ENCODE measurements at places on chromosomes 5 and 9. TPM values are rescaled to one million over a fixed set of nuclear protein-coding genes. Genes with fewer than 3 reads are reported as not detected.

DNA sequence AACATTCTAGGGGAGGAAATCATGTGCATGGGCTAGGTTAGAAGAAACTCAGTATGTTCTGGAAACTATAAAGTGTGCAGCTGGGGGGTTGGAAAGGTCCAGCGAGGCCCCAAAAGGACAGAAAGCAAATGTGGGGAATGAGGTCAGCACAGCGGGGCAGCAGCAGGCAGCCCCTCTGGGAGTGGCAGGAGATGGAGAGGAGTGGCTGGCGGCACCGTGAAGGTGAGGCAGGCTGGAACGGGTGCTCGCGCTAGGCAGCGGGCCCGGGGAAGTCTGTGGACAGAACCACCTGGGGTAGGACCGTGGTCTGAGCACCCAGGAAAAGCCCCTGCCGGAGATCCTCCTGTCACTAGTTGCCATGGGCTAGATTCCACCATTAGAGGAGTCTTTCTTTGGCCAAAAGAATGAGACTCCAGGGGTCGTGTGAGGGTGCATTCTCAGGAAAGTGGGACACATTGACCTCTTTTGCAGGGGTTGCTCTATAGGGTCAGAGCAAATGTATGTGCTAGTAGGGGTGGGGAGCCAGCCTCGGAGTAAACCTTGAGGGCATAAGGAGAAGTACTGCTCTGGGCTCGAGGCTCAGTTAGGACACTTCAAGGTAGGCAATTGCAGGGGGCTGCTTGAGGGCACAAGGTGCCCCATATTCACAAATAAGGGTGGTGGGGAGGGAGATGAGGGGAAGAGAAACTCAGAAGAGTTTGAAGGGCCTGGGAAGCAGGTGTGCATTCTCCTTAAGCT lies 61.2 kb downstream of the IL6ST start:
- H3K4me1 ChIP-seq, result no peaks in the 10 kb centered on the region
- no peak overlapping the region for H3K27ac ChIP-seq
- no peak overlapping the region for H3K4me3 ChIP-seq
- peaks cover 5% of the 10 kb centered on the region for H3K36me3 ChIP-seq

DNA sequence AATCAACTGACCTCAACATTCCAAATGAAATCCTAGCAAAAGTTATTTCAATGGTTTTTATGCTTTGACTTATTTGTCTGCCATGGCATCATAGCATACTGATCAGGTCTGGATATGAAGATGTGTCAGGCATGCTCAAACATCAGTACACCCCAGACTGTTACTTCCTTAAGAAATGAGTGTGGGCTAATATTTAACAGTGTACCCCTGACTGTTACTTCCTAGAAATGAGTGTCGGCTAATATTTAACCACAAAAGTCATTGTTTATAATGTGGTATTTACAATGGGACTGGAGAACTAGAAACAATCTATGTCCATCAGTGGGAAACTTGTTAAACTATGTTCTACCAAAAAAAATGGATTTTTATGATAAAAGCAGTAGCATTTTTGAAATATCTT lies 38.1 kb upstream of the HNRNPA0 start:
- H3K27me3 ChIP-seq, result no peaks in the 10 kb centered on the region
- H3K27ac ChIP-seq, result no peak overlapping the region
- H3K36me3 ChIP-seq, result no peaks in the 10 kb centered on the region
- no peak for DNase-seq
- no peak overlapping the region for H3K4me3 ChIP-seq

GRCh38 chr5:145445027-145445426 lies 390.1 kb downstream of the PRELID2 start:
- no peaks in the 10 kb centered on the region for H3K27me3 ChIP-seq
- DNase-seq, result no peak
- H3K36me3 ChIP-seq, result no peaks in the 10 kb centered on the region
- no peak overlapping the region for H3K27ac ChIP-seq
- no peaks in the 10 kb centered on the region for H3K4me1 ChIP-seq
- no peak overlapping the region for H3K4me3 ChIP-seq

- H3K4me1 ChIP-seq, result no peaks in the 10 kb centered on the region
- H3K27ac ChIP-seq, result no peak overlapping the region
- H3K36me3 ChIP-seq, result no peaks in the 10 kb centered on the region
- no peak for DNase-seq
- no peaks in the 10 kb centered on the region for H3K27me3 ChIP-seq
Measured at GRCh38 chr5:156835905-156836304, 14.2 kb upstream of the PPP1R2B start.

DNA sequence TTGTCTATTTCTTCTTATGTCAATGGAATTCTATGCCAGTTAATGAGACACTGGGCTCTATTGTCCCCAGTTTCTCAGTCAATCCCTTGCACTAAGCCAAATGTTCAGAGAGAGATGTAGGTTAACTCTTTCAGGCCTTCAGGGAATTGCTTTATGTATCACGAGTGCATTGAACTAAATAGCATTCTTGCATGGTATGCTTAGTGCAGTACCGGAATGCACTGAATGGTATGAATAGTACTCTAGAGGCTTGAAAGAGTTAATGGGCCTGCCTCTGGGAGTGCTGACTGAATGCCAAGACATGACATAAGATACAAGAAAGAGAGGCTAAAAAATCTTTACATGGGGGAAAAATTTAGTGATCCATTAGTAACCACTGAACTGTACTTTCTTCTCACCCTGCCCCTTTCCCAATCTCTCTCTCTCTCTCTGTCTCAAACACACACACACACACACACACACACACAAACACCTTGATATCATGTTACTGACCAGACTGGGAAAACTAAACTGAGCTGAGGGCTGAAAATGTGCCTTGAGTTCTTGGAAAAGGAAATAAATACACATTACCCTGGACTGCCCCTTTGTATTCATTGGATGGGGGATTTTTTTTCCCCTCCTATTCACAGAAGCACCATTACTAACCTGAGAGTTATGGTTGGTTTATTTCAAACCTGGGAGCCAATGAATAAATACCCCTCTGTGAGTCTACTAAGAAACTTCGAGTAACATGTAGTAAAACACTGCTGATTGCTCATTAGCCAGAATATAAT lies 35.4 kb upstream of the TMC1 start:
- no peak for DNase-seq
- H3K27ac ChIP-seq, result no peak overlapping the region
- H3K36me3 ChIP-seq, result no peaks in the 10 kb centered on the region
- no peak overlapping the region for H3K4me3 ChIP-seq
- no peaks in the 10 kb centered on the region for H3K27me3 ChIP-seq
- H3K4me1 ChIP-seq, result no peaks in the 10 kb centered on the region

DNA sequence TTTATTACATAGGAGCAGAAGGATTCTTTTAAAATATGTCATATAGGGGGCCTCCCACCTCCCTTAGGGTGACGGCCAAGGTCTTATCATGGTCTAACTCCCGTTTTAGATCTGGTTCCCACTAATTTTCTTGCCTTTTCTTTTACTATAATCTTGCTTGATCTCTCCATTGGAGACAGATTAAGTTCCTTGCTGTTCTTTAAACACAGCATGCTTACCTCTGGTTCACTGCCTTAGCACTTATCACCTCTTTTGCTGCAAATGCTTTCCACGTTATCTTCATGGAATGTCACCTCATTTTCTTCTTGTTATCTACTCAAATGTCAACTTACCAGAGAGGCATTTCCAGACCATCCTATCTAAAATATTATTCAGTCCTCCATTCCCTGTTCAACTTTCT lies 1047.6 kb downstream of the TLE4 start:
- no peak overlapping the region for H3K4me3 ChIP-seq
- no peaks in the 10 kb centered on the region for H3K27me3 ChIP-seq
- no peak for DNase-seq
- H3K36me3 ChIP-seq, result no peaks in the 10 kb centered on the region
- H3K27ac ChIP-seq, result no peak overlapping the region

- H3K27me3 ChIP-seq, result no peaks in the 10 kb centered on the region
- no peaks in the 10 kb centered on the region for H3K36me3 ChIP-seq
- H3K27ac ChIP-seq, result no peak overlapping the region
Measured at GRCh38 chr5:133129950-133130349, 78.1 kb downstream of the HSPA4 start.

GRCh38 chr5:58341476-58341875 lies 118.4 kb downstream of the PLK2 start:
- no peaks in the 10 kb centered on the region for H3K36me3 ChIP-seq
- H3K27me3 ChIP-seq, result no peaks in the 10 kb centered on the region
- DNase-seq, result no peak
- H3K27ac ChIP-seq, result no peak overlapping the region
- no peaks in the 10 kb centered on the region for H3K4me1 ChIP-seq
- no peak overlapping the region for H3K4me3 ChIP-seq

DNA sequence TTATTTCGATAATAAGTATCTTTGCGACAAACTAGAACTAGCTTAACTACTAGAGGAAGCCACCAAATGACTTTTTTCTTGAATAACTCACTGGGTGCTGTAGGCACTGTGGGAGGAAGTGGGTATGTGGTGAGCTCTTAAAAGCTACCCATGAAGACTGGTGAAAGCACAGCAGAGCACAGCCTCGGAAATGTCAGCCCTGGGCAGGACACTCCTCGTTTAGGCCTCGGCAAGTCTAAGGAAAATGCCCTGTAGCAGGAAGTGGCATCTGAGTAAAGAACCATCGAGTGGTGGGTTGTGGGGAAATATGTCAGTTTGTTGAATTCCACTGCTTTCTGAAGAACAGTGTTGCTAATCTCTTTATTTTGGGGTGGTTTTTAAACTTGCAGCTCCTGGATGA lies 44.0 kb upstream of the NCS1 start:
- peaks cover 3% of the 10 kb centered on the region for H3K36me3 ChIP-seq
- peaks cover 21% of the 10 kb centered on the region for H3K4me1 ChIP-seq
- H3K27me3 ChIP-seq, result no peaks in the 10 kb centered on the region
- no peak for DNase-seq
- peak overlapping the region; percentile 13 for H3K27ac ChIP-seq

DNA sequence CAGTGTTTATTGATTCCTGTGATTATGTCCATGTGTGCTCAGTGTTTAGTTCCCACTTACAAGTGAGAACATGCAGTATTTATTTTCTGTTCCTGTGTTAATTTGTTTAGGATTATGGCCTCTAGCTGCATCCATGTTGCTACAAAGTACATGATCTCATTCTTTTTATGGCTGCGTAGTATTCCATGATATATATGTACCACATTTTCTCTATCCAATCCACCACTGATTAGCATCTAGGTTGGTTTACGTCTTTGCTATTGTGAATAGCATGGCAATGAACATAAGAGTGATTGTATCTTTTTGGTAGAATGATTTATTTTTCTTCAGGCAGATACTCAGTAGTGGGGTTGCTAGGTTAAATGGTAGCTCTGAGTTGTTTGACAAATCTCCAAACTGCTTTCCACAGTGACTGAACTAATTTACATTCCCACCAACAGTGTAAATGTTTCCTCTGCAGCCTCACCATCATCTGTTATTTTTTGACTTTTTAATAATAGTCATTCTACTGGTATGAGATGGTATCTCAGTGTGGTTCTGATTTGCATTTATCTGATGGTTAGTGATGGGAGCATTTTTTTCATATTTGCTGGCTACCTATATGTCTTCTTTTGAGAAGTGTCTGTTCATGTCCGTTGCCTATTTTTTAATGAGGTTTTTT lies 47.5 kb upstream of the ELL2 start:
- no peaks in the 10 kb centered on the region for H3K27me3 ChIP-seq
- DNase-seq, result no peak
- no peak overlapping the region for H3K4me3 ChIP-seq
- no peaks in the 10 kb centered on the region for H3K36me3 ChIP-seq
- H3K27ac ChIP-seq, result no peak overlapping the region

- no peak overlapping the region for H3K4me3 ChIP-seq
- no peaks in the 10 kb centered on the region for H3K27me3 ChIP-seq
- H3K36me3 ChIP-seq, result no peaks in the 10 kb centered on the region
Measured at GRCh38 chr5:66642538-66642937, 46.3 kb downstream of the MAST4 start.

GRCh38 chr9:70438341-70438928 lies 24.0 kb upstream of the KLF9 start:
- H3K4me3 ChIP-seq, result no peak overlapping the region
- H3K27me3 ChIP-seq, result no peaks in the 10 kb centered on the region
- DNase-seq, result peak; percentile 34
- H3K36me3 ChIP-seq, result no peaks in the 10 kb centered on the region

DNA sequence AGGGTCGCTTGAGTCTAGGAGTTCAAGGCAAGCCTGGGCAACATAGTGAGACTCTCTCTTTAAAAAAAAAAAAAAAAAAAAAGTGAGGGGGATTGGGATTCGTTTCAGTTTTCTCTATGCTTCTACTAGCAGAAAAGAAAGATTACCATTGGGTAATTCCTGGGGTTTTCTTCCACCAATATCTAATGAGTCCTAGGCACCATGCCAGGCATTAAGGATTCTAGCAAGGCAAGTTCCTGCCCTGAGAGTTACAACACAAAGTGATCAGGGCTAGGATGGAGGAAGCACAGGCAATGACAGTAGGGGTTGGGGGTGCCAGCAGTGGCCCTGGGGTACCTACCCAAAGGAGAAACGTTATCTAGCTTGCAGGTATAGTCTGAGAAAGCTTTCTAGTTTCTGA lies 90.8 kb downstream of the PCDH1 start:
- no peak for DNase-seq
- H3K4me3 ChIP-seq, result no peak overlapping the region
- H3K27ac ChIP-seq, result no peak overlapping the region

- H3K27ac ChIP-seq, result peak overlapping the region; percentile 91
- H3K36me3 ChIP-seq, result no peaks in the 10 kb centered on the region
- peak; percentile 52 for DNase-seq
- H3K4me1 ChIP-seq, result peaks cover 17% of the 10 kb centered on the region
- no peaks in the 10 kb centered on the region for H3K27me3 ChIP-seq
- peak overlapping the region; percentile 90 for H3K4me3 ChIP-seq
Measured at GRCh38 chr9:88387552-88388202, 567 bp upstream of the SPIN1 start.

DNA sequence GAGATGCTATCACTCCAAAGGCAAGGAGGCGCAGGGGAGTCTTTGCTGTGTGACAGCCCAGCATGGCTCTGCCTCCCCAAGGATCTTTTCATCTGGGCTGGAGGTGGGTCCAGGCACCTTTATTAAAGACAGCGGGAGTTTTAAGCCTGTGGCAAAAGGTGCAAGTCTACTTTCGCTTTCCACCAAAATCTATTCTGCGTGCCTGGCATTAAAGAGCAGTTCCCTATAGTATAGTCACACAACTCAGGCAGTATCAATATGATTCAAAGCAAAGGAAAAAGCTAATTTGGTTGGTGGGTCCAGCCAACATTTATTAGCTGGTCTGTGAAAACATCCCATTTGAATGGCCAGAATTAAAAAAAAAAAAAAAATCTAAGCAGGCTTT lies 398.7 kb downstream of the EBF1 start:
- H3K4me3 ChIP-seq, result no peak overlapping the region
- H3K27ac ChIP-seq, result peak overlapping the region; percentile 49
- no peaks in the 10 kb centered on the region for H3K27me3 ChIP-seq
- DNase-seq, result no peak
- H3K36me3 ChIP-seq, result no peaks in the 10 kb centered on the region
- peaks cover 18% of the 10 kb centered on the region for H3K4me1 ChIP-seq

- H3K4me3 ChIP-seq, result no peak overlapping the region
- no peaks in the 10 kb centered on the region for H3K4me1 ChIP-seq
- no peaks in the 10 kb centered on the region for H3K36me3 ChIP-seq
- H3K27ac ChIP-seq, result no peak overlapping the region
- peaks cover 6% of the 10 kb centered on the region for H3K27me3 ChIP-seq
Measured at GRCh38 chr9:125380406-125380805, 118.8 kb downstream of the GAPVD1 start.

HK3 gene
- polyA plus RNA-seq, result 4.5 TPM

IRGM gene
- not detected for polyA plus RNA-seq

ANKRD34B gene
- polyA plus RNA-seq, result not detected

DRD1 gene
- polyA plus RNA-seq, result not detected

SPACA9 gene
- polyA plus RNA-seq, result 5.5 TPM

EGFLAM gene
- 14.8 TPM for polyA plus RNA-seq

ZNF879 gene
- polyA plus RNA-seq, result 1.4 TPM

FBP2 gene
- polyA plus RNA-seq, result not detected

GRIA1 gene
- 0.07 TPM for polyA plus RNA-seq

GALT gene
- polyA plus RNA-seq, result 20.8 TPM
